T-helper 1 cell (primary cell): ENCODE measurements at places on chromosomes 4 and X.

DNA sequence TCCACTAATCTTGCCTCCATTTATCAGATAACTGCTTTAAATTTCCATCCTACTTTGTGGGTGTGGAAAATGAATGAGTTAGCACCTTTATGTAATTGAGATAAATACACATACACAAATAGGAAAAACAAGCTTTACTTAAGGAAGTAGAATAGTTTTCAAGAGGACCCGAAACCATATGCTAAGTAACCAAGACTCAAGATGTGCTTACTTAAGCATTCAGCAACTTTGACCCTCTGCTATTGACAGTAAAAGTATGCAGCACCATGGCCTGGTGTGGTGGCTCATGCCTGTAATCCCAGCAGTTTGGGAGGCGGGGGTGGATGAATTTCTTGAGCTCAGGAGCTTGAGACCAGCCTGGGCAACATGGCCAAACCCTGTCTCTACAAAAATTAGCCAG is 29.9 kb downstream of the RNF175 start:
- DNase-seq: no peak

DNA sequence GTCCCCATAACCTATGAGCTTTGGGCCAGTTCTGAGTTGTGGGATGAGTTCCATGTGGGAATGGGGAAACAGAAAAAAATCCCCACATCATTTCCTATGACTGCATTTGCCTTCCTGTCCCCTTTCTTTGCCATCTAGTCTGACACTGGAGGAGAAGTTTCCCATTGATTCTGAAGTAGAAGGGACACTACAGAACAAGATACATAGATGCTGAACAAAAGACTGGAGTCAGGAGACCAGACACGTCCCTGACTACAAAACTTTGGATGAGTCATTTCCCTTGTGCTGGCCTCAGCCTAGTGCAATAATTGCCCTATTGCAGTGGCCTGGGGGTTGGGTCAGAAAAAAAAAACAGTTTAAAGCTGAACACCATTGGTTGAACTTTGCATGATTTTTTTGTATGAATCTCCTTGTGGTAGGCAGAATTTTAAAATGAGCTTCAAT is 22.1 kb downstream of the BEX3 start:
- DNase-seq: no peak

DNA sequence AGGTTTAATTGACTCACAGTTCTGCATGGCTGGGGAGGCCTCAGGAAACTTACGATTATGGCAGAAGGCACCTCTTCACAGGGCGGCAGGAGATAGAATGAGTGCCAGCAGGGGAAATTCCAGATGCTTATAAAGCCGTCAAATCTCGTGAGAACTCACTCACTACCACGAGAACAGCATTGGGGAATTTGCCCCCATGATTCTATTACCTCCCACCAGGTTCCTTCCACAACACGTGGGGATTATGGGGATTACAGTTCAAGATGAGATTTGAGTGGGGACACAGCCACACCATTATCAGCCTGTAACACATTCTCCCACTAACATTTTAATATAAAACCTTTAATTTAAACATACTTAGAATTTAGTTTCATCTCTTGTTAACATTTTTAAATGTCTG is 144.7 kb upstream of the SMIM10 start:
- no peak for DNase-seq

DNA sequence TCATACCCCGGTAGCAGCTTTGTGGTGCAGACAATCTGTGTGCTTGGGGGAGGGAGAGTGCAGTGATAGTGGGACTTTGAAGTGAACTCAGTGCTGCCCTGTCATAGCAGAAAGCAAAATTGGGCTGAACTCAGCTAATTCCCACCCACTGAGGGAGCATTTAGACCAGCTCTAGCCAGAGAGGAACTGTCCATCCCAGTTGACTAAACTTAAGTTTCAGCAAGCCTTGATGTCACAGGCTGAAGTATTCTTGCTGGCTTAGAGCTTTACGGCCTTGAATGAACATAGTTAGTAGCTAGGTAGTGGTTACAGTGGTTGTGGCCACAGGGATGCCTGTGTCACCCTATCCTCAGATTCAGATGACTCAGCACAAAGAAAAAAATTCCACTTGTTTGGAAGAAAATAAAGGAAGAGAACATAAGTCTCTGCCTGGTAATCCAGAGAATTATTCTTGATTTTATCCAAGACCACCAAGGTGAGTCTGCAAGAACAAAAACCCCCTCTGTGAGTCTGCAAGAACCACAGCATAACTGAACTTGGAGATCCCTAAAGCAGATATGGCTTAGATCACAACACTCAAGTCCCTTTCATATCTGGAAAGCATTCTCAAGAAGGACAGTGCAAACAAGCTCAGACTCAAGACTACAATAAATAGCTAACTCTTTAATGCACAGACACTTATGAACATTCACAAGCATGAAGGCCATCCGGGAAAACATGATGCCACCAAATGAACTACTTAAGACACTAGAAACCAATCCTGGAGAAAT is 39.4 kb downstream of the ADH7 start:
- no peak for DNase-seq

- DNase-seq: no peak
Observed at GRCh38 chr4:6463311-6464289, 8.8 kb downstream of the PPP2R2C start.

DNA sequence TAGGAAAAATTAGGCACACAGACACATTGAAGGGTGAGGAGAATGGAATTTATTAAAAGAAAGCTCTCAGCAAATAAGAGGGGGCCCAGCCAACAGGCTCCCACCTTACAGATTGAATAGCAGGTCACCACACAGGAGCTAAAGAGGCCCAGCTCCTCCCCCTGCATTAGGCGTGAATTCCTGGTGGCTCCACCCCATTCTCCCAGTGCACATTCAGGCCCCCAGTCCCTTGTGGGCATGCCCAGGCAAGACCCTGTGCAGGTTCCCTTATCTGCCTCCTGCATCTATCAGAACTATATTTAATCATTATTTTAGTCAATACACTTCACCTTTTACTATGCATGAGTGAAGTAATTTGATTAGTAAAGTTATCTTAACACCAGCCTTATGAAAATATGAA is 856.3 kb upstream of the NDST4 start:
- no peak for DNase-seq

DNA sequence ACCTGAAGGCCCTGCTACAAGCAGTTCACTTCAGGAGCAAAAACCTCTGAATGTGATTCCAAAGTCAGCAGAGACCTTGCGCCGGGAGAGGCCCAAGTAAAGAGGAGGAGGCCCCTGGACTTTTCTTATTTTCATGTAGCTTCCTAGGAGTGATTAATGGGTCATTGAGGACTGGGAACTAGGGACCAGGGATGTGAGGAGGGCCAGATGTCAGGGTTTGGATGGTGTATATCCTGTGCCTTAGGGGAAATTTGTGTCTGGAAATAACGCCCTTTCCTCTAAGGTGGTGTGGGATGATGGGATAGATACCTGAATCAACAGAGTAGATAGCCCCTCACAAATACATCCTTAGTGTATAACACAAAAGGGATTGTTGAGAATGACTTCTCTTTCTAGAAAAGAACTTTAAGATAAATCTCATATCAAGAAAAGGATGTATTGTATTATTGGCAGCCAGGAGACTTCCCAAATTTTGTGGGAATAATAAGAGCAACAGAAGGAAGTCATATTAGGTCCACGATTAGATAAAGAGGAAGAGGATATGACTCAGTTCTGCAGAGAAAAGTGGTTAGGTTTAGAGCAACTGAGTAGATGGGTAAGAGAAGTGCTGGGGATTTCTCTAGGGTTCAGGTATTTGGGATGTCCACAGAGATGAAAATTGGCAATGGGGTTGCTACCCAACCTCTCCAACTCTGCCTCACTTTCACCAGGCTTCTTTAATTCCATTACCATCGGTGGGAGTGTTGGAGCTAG is 1.1 kb downstream of the ITGB1BP2 start:
- DNase-seq: no peak

GRCh38 chrX:112641449-112641848 is 38.3 kb downstream of the LHFPL1 start:
- DNase-seq: no peak

- DNase-seq: no peak
Observed at GRCh38 chr4:7430368-7430964, 4.3 kb downstream of the PSAPL1 start.

DNA sequence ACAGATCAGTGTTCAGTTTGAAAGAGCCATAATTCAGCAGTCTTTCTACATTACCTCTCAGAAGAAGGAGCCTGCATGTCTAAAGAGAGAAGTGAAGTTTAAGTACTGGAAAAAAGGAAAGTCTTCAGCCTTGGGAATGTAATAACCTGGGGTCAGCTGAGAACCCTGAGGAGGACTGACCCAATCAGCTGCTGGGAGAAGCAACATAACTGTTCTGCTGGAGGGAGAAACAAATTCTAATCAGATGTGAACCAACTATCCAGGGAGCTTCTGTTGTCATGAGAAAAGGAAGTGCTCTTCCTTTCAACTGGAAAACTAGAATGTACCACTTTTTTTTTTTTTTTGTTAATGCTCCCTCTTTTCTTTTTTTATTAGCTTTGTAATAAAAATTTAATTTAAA is 64.5 kb upstream of the PDE5A start:
- no peak for DNase-seq

GRCh38 chr4:8067945-8068896 is 90.4 kb downstream of the ABLIM2 start:
- DNase-seq: no peak

DNA sequence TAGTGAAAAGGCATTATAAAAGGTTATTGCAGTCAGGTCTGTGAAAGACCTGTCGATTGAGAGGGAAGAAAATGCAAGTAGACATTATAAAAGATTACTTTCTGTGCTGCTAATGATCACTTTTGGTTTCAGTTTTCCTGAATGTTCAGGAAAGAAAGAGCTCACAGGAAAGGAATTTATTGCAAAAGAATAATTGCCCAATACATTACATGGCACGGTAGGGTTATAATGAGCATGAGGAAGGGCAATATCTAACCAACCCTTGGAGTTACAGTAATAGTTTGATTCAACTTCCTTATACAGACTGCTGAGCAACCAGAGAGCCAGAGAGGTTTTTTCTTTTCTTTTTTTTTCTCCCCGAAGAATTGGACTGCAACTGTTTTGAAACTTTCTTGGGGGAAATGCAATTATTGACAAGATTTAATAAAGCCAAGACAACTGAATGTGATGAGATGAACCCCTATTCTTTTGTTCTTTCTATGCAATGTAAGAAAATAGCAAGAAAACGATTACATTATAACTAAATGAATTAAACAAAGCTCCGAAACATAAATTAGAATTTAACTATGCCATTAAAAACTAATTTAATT is 247.0 kb downstream of the C4orf33 start:
- no peak for DNase-seq

GRCh38 chr4:26020083-26020668 is 106.2 kb downstream of the SMIM20 start:
- no peak for DNase-seq
